ENCODE measurements at places on chromosomes 7 and 10.

DNA sequence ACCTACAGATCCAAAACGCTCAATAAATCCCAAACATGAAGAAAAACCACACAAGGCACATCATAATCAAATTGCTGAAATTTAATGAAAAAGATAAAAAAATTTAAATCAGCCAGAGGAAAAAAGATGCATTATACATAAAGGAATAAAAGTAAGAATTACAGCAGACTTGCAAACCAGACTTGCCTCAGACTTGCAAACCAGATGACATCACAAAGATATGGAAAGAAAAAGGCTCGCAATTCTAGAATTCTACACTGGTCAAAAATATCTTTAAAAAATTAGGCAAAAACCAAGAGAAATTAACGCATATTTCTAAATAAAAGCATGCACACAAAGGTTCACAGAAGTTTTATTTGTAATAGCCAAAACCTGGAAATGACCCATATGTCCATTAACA is 188.0 kb upstream of the NAMPT start:
- DNase-seq = no peak

DNA sequence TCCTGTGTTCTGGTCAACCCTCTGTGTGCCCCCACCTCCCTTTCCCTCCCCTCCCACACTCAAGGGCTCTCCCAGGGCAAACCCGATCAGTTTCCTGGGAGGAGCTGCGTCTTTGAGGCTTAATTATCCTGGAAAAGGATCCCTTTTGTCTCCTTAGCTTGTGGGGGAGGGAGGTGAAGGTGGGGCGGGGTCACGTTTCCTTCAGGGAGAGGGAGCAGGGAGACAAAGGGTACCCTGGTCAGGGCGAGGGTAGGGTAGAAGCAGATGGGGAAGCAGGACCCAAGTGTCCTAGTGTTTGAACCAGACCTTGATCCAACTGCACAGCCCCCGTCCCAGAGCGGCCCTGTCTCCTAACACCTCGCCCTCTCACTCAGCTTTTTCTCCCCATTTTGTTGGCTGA is 90.1 kb downstream of the HIF1AN start:
- DNase-seq = no peak

- no peak for DNase-seq
These were observed 395.0 kb downstream of the ZWINT start for GRCh38 chr10:55966101-55966500.

DNA sequence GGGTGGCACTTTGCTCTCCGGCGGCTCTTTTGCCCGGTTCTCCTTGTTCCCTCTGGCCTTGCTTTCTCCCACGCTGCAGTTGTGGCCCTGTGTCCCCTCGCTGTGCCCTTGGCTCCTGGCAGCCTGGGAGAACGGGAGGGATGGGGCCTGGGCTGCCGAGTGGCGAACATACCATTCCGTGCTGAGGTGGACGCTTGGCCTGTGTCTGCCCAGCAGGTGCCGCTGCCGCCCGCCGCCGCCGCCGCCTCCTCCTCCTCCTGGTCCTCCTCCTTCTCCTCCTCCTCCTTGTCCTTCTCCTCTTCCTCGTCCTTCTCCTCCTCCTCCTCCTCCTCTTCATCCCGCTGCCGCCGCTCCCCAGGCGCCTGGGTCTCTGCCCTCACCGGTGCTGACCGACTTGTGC is 36.0 kb downstream of the AGAP3 start:
- no peak for DNase-seq

- DNase-seq = no peak
These were observed 17.0 kb downstream of the ADRA2A start for GRCh38 chr10:111093741-111094380.

DNA sequence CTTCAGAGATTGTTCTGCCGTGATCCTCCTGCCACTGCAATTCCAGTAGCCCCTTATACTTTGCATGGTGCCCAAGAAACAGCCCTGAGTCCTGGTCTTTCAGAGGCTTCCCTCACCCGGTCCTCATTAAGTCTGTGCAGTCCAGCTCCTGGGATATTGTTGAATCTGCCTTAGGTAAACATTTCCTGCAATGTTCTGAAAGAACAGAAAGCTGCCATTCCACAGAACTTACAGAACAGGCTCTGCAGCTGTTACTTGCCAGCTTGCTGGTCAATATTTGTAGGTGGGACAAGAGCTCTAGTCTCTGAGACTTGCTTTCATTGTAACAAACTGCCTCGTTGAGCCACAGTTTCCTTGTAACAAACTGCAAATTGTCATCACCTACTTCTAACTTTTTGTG is 115.0 kb upstream of the KIF5B start:
- peak; percentile 59 for DNase-seq

DNA sequence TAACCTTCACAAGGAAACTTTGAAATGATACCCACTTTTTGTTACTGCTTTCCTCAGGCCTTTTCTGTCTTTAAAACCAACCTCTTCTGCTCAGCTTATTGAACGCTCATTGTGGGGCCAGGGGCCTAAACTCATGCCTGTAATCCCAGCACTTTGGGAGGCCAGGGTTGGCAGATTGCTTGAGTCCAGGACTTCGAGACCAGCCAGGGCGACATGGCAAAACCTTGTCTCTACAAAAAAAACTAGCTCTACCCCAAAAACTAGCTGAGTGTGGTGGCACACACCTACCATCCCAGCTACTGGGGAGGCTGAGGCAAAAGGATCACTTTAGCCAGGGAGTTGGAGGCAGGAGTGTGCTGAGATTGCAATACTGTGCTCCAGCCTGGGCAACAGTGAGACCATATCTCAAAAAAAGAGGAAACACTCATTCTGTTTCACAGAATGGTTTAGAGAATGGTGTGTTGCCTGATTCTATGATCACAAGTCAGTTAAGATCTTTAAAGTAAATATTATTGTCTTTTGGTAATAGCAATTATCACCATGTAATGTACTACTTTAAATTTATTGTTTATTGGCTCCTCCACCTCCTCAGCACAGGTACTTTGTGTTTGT is 51.1 kb downstream of the KCTD7 start:
- DNase-seq = no peak
